Stimulated activated CD8-positive, alpha-beta memory T cell treated with anti-CD3 and anti-CD28 coated beads, Interleukin-7, amount 100 ng/mL, for 1 hour (primary cell): ENCODE measurements at places on chromosomes 4 and X.

DNA sequence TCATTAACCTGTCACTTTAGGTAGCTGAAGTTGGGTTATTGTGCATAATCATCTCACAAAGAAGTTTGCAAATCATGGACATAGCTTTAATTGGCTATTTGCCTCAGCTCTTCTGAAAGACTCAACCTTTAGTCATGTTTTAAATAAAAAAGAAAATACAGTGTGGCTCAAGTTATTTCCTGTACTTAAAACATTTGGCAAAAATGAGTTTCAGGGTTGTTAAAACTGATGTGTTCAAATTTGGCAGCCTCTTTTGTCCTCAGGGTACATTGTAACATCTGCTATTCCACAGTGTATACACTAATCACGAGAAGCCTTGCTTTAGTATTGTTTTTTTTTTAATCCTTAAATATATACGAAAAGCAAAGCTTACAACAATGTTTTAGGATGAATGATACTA lies 31.5 kb upstream of the HPGD start:
- no peak for DNase-seq

DNA sequence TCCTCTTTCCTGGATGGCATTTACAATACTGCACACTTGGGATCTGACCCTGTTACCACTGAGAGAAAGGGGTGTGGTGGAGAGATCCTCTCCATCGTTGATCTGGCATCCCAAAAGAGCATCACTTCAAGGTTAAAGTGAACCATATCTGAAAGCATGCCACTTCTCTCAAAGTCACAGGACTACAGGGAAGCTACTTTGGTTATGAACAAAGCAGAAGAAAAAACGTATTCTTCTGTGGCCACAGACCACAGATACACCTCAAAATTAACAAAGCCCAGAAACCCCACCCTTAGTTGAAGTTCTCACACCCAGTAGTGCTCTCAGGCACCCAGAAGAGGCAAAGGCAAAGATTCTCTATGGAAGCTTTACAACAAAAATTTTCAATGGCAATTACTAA lies 108.3 kb downstream of the JADE1 start:
- no peak for DNase-seq

DNA sequence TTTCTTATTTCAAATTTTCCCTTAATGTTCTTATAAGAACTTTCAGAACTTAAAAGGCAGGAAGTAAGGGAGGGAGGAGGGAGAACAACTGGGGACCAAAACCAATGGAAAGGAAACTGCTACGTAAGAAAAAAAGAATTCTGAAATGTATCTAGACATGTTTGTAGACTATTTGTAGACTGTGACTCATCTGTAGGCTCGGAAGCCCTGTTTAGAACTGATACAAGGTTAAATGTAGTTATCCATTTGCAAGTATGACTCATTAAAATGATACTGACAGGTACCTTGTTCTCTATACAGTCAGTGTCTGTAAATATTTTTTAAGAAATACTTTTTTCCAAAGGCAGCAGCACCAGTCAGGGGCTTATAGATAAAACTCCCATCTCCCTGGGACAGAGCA lies 202.0 kb downstream of the DHX15 start:
- DNase-seq, result no peak

GRCh38 chrX:68922013-68922412 lies 93.2 kb downstream of the EFNB1 start:
- no peak for DNase-seq

DNA sequence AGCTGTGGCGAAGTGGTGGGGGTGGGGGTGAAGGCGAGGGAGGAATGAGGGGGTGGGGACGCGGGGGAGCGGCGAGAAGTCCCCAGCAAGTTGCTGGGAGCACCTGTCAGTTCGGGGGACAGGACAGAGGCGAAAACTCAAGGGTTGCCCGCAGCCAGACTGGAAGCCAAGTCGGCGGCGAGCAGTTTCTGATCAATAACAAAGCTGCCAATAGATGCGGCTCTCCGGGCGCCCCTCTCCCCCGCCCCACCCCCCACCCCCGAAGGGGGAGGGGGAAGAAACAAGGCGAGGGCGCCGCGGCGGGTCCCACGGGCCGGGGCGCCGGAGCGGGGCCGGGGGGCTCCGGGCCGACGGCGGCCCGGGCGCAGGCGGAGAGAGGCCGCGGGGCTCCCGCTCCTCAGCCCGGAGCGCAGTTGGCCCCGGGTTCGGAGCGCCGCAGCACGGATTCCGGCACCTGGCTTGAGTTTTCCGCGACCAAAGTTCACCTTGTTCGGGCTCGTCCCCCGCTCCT lies 379 bp downstream of the PDGFC start:
- no peak for DNase-seq

DNA sequence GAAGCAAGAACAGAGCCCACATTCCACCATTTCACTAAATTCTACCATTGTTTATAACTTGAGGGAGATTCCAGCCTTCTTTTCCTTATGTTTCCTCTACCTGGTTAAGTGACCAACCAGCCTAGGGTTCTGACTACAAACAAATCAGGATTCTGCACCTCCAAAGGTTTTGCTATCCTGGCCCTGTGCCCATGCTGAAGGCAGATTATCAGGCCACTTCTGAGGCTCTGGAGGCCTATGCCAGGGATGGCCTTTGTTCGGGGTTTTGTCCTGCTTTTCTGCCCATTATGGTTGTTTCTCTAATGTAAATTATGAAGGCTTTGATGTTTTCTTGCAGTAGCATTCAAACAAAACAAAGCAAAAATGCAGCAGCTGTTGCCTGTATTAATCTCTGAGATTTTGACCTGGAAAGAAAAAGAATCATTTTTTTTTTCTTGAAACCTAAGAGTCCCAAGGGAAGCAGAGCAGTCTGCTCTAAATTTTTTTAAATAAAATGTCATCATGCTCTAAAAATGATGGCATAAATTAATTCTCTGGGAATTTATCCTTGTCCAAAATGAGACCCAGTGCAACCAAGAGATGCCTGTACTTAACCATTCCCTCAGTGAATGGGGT lies 55.6 kb downstream of the RNF150 start:
- no peak for DNase-seq

DNA sequence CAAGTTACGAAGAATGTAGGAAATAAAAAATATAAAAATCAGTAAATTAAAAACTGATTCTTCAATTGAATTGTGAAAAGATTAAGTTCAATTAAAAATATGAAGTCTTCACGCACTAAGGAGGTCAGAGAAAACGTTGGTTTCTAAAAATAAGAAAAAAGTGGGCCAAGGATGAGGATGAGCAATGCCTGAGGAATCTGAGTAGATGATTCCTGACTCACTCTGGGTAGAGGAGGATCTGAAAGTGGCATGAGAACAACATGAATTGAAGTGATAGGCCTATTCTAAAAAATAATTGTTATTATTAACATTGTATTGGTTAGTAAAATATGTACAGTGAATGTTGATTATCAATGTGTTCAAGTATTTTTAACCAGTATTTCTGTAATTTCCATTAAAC lies 444.2 kb downstream of the GRIA2 start:
- DNase-seq, result no peak

GRCh38 chr4:23614284-23614892 lies 275.5 kb downstream of the PPARGC1A start:
- DNase-seq, result no peak

GRCh38 chr4:170248576-170248975 lies 158.8 kb upstream of the AADAT start:
- DNase-seq, result no peak

DNA sequence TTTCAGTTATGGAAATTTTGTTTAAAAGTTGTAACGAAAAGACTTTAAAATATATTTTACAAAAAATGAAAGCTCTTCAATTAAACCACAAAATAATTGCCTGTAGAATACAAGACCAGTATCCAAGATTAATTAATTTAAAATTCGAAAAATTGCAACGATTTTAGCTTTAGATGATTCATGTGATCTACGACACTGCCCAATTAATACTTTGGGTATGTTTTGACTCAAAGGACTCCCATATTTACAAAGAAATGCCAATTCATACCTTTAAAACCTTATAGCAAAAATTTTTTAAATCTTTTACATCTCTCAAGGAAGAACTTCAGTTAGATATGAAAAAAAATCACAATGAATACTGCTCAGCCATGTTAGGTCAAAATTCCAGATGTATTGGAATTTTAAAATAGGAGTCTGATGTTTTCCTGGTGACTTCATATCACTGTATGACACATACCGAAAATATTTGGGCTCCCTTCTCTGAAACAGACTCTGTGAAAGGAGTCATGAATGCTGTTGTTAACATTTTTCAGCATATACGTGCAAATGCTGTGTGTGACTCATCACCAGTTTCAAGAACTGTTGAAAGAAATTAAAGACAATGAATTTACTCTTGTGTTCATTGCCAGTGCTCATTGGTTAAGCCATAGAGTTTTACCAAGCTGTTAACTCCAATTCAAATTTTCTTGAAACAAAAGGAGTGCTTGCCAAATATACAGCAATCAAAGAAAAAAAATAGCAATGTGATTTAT lies 13.8 kb upstream of the SMS start:
- no peak for DNase-seq

- DNase-seq, result no peak
Measured at GRCh38 chrX:124274438-124275181, 57.9 kb upstream of the TEX13D start.

GRCh38 chrX:103012945-103013344 lies 51.0 kb downstream of the BEX1 start:
- no peak for DNase-seq

GRCh38 chrX:71618303-71618721 lies at the start of gene CXCR3:
TSS of gene CXCR3 (minus strand) at chrX:71618511. CDS start at chrX:71618449, 62 bp downstream.
- DNase-seq, result no peak

- DNase-seq, result no peak
Measured at GRCh38 chr4:159829184-159829583, 726.3 kb downstream of the RAPGEF2 start.

GRCh38 chr4:45072981-45073380 lies 346.6 kb upstream of the GNPDA2 start:
- DNase-seq, result no peak

DNA sequence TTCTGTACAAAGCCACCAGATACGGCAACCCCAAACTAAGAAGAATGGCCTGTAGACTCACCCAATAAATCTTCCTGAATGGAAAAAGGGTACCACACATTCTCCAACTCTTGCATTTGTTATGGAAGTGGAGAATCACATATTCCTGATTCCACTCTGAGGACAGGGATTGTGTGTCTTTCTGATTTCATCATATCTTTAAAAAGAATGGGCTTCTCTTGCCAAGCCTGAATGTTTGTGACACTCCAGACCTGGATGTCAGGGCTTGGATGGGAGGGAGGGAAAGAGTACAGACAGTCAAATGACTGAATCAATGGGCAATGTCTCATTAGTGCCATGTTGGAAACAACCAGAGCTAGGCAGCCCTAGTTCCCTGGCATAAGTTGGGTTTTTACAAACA lies 77.4 kb downstream of the PLAC1 start:
- no peak for DNase-seq

GRCh38 chrX:11757719-11758399 lies at the start of gene MSL3:
TSS of gene MSL3 (plus strand) at chrX:11758237. CDS start at chrX:11758264, 27 bp downstream.
- DNase-seq, result peak; percentile 13
